ENCODE measurements at places on chromosomes 11 and 22.

GRCh38 chr11:1123970-1124369 is 33.8 kb upstream of the MUC5AC start:
- no peak for DNase-seq

GRCh38 chr11:30487200-30487898 is 98.8 kb downstream of the MPPED2 start:
- no peak for DNase-seq

GRCh38 chr11:65067446-65067845 is 9.1 kb upstream of the NAALADL1 start:
- DNase-seq = no peak

DNA sequence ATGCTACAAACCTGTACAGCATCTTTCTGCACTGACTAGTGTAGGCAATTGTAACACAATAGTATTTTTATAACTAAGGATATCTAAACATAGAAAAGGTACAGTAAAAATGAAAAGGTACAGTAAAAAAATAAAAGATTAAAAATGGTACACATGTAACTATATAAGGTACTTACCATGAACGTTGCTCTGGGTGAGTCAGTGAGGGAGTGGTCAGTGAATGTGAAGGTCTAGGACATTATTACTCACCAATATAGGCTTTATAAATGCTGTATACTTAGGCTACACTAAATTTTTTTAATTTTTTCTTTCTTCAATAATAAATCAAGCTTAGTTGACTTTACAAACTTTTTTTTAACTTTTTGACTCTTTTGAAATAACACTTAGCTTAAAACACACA is 59.9 kb downstream of the EIF3M start:
- DNase-seq = no peak

- no peak for DNase-seq
These were observed 22.4 kb downstream of the DERL3 start for GRCh38 chr22:23816156-23816976.

DNA sequence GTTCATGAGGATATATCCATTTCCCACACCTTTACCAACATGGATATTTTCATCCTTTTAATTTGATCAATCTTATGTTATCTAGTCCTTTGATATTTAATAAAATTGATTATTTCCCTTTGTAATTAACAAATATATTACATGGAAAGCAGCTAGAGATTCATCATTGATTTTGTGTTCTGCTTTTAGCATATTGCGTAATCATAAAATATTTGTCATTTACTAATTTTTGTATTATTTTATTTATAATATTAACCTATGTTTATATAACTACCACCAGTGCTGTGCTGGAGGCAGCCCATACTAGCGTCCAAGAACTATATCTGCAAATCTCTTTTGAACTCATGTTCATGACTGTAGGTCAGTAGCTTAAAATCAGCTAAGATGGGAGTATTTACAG is 4.7 kb downstream of the OR8U1 start:
- no peak for DNase-seq

- no peak for DNase-seq
These were observed 39.7 kb upstream of the DRD2 start for GRCh38 chr11:113514856-113515255.

DNA sequence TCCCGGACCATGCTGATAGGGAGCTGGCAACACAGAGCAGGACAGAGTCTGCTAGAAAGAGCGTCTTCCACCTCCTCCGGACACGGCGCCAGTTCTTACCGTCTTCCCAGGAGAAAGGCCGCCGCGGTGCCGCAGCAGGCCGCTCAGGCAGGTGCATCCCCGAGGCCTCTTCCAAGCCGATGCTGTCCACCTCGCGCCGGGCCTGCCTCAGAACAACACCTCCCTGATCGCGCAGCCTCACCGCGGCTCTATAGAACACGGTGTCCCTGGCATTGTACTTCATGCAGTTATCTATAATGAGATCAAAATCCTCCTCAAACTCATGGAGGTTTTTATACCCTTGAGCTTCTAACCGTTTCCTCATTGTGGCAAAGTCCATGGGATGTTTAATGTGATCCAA is 30.0 kb downstream of the BRD1 start:
- DNase-seq = no peak

DNA sequence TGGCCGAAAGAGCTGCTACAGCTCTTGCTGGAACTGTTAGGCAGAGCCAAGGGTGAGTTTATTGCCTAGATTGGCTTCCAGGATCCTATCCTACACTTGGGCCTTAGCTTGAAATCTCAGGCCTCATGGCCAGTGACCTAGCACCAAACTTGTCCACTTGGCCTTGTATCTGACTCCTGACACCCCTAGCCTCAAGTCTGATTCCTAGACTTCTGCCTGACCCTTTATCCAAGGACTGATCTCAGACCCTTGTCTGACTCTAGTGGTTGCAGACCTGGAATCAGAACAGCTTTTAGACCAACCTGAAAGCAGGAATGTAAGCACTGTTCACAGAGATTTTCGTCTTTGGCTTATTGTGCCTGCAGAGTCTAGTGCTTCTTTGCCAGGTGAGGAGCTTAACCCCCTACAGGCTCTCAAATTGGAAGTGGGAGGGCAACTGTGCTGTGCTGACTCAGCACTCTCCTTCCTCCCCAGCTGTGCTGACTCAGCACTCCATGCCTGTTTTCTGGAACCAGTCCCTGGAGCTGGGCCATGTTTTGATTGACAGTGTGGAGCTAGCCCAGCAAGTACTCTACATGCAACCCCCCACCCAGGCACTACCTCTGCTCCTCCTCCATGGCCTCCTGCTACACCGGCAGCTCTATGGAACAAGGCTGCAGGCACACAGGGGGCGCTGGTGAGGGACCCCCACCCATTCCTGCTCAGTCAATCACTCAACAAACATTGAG is 35.1 kb downstream of the RRP8 start:
- no peak for DNase-seq

DNA sequence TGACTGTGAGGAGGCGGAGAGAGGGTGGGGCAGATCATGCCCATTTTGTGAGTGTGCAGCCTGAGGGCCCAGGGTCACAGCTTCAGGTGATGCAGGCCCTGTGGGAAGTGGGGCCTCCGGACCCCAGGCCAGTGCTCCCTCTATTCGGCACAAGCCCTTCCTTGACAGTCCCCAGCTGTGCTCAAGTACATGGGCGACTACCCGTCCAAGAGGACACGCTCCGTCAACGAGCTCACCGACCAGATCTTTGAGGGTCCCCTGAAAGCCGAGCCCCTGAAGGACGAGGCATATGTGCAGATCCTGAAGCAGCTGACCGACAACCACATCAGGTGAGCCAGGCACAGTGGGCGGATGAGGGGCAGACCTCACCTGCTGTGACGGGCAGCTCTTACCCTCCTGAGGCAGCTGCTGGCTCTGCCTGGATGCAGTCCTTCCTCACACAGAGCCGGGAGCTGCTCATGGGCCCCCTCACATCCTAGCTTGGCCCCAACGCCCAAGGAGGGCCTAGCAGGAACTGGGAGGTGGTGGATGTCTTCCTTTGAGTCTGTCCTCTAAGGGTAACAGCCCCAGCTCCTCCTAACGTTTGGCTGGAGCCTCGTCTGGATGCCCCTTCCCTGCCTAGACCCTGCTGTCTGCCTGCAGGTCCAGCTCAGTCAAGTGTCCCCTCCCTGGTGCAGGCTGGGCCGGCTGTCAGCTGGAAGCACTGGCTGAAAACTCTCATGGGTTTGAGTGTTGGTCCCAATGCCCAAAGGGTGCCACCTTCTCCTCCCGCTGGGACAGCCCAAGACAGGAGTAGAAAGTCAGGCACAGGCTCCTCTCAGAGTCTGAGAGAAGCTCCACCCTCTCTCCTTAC is 76.1 kb downstream of the MYO7A start:
- no peak for DNase-seq

DNA sequence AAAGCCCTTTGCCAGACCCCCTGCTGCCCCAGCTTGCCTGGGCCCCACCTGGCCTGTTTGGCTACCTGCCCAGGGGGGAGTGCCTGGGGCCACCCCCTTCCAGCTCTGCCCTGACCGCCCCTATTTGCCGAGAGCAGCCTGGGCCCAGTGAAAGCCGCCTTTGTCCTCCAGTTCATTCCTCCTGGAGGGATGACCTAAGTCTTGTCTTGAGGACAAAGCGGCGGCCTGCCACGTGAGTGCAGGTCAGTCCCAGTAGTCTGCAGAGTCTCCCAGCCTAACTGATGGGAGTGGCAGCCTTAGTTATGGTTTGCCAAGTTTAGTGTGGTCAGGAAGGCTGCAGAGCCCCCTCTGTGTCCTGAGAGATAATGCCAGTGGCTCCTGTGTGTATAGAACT is 115.9 kb upstream of the CRYBB3 start:
- DNase-seq = no peak

GRCh38 chr11:75260396-75261170 is 20.0 kb downstream of the TPBGL start:
- no peak for DNase-seq

DNA sequence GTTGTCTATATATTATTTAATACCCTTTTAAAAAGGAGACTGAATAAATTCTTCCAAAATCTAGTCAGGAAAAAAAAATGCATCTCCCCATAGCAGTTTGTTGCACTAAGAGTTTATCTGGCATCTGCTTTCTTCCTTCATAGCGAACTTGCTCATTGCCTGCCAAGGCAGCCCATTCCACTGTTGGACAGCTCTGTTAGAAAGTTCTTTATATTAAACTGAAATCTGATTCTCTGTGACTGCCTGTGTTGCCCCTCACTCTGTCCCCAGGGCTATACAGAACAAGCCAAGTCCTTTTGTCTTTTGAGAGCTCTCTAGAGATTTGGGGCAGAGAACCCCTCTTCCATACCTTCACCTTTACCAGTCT is 3.3 kb upstream of the CHRDL2 start:
- no peak for DNase-seq

DNA sequence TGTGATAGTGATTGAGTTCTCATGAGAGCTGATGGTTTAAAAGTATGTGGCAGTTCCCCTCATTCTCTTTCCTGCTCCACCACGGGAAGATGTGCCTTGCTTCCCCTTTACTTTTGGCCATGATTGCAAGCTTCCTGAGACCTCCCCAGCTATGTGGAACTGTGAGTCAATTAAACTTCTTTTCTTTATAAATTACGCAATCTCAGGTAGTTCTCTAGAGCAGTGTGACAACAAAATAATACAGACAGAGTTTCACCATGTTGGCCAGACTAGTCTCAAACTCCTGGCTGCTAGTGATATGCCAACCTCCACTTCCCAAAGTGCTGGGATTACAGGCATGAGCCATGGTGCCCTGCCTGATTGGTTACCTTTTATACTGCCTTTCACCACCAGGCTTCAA is 755.2 kb downstream of the METTL15 start:
- DNase-seq = no peak

DNA sequence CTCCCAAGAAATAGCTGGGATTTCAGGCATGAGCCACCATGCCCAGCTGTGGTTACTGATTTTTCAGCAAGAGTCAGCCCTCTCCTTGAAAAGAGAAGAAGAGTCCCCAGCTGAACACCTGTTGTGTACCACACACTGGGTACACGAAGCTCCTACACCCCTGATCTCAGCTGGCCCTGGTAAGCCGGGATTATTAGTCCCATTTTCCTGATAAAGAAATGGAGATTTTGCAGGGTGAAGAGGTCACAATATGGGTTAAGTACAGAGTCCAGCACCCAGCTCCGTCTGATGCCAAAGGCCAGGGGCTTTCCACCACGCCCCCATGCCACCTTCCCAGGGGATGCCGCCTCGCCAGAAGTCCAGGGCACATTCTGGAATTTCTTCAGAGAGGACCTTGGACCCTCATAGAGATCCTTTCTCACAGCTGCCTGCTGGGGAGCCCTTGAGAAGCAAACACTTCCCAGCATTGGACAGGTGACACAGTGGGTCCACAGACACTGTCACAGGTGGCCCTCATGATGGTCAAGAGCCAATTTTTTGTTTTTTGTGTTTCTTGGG is 19.8 kb upstream of the HMOX1 start:
- no peak for DNase-seq

GRCh38 chr22:46546466-46547178 is 9.2 kb upstream of the CELSR1 start:
- no peak for DNase-seq

GRCh38 chr11:43989162-43989981 is 46.9 kb downstream of the C11orf96 start:
- no peak for DNase-seq

DNA sequence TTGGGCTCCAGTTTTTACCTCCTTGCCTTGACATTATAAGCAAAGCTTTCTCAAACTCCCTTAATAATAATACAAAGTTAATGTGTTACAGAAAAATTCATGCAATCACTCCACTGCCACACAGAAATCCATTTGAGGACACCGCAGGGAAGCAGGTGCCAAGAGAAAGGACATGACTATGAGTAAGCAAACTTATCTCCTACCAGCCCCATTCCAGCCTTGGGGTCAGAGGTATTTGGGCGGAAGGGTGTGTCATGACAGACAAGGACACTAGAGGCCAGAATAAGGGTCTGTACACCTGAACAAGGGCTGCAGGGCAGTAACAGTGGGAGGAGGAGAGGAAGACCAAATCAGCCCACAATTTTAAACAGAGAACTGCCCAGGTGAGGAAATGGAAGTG is 5.9 kb downstream of the GNG3 start:
- no peak for DNase-seq

- DNase-seq = no peak
These were observed 62.1 kb downstream of the TRAF6 start for GRCh38 chr11:36447947-36448346.
